Natural killer cell (primary cell): ENCODE measurements at places on chromosomes 2 and 18. TPM values are rescaled to one million over a fixed set of nuclear protein-coding genes. Genes with fewer than 3 reads are reported as not detected.

Gene ANKRD53
- 2.2 TPM for total RNA-seq

- no peak for DNase-seq
These were observed 22.9 kb downstream of the GRP start for GRCh38 chr18:59242906-59243305.

Gene UGT1A1
- total RNA-seq, result not detected

DNA sequence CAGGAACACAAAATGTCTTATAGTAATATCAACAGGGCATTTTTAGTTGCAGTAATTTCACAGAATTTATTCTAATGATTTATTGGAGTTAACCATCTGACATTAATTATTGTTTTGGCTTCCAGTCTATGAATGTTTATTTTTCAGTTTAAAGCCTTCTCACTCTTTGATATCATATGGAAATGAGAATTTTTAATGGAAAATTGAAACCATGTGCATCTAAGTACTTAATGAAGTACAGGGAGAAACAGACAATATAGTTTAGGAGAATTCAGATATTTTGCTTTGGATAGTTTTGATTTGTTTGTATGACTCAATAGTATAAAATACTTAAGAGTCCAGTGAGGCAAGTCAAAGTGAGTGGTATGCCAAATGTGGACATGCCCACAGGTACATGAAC is 126.1 kb downstream of the OLA1 start:
- no peak for DNase-seq

Gene KDM3A
- 195 TPM for total RNA-seq

DNA sequence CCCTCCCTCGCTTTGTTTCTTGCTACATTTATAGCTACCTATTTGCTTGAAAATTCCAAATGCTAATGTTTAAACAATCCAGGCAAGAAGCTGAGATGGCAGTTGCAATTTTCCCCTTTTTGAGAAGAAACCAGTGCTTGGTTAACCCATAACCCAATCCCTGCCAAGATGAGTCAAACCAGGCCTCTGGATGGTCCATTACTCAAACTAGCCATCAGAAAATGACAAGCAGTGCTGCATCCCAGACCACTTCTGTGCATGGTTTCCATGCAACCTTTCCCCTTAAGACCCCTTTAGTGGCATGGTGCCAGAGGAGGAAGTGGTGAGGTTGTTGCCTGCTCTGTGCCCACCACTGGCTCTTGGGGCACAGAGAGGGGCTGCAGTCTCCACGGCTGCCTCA is 131.2 kb upstream of the RMP24 start:
- DNase-seq, result no peak

Gene CYB5A
- total RNA-seq, result 13.0 TPM

Gene IFT172
- 35.7 TPM for total RNA-seq

DNA sequence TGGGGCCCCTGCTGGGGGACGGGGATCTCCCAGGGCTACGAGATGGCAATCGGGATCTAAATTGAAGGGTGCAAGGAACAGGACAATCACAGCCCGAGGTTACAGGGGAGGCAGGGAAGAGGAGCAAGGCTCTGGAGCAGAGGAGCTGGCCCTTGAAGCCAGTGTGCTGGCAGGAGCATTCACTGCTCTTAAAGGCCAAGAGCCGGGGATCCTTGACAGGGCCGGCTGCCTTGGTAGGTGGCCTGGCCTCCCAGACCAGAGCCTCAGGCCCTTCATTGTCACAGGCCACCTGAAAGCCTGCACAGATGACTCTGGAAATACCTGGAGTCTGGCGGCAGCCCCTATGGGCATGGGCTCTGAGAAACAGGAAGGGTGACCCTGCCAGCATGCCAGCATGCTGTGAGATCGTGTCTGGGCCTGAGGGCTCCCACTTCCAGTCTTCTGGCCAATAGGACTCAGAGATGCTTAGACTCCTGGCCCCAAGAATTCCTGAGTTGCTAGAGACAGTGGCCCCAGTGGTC is 38.7 kb downstream of the PDIA6 start:
- DNase-seq, result no peak

DNA sequence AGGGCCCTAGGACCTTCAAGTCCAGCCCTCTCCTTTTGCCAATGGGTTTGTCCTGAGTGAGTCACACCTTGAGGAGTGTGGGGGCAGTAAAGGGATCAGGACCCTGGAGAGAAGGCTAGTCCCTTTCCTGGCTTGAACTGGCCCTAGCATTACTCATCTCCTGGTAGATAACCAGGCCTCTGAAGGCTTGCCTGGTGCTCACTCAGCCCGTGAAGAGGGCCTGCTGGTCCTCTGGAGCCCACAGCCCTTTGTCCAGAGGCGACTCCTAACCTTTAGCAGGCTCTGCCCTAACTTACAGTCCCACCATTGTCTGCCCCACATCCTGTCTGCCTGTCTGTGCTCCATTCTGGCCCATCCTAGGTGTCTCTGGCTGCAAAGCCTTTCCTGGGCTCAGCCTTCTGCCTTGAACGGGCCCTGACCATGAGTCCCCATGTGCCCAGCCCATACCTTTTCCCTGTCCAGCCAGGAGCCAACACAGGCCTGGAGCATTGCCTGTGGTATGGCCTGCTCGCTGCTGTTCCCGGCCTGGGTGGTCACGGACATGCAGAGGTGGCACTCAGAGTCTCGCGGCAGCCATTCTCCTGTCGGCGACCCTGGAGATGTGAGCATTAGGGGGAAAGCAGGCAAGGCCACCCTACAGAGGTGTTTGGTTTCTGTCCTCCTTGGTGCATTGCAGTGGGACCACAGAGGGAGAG is 5.0 kb downstream of the SFTPB start:
- DNase-seq, result no peak

DNA sequence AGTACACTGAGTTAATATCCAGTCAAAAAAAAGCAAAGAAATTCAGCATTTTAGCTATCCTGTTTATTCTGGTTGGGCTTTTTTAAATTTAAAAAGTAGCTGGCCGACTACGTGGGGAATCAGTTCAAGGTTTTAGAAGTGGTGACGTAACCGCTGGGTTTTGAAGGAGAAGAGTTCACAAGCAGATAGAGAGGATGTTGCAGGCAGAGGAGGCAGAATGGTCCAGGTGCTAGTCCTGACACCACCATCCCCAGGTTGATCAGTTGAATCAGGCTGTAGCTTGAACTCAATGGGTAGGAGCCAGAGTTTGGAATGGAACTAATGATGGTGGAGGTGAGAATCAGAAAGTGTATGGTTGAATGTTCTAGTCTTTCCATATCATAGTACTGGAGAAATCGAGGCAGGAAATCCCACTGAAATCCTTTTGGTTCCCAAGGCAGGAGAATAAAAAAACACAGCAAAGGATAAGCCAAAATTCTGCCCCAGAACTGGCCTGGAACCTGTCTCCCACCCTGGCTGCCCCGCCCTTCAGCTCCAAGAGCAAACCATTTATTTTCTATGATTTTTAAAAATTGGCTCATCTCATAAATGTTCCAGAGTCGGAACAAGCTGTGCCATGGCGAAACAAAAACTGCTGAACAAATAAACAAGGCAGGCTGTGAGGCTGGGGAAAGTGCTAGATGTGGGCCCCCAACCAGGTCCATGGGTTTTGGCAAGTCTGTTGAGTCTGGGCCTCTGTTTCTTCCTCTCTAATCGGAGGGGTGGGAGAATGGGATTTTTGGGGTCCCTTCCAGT is 44.0 kb downstream of the SLC4A1AP start:
- DNase-seq, result no peak

GRCh38 chr2:200944467-200945394 is 18.7 kb downstream of the ORC2 start:
- DNase-seq, result no peak

DNA sequence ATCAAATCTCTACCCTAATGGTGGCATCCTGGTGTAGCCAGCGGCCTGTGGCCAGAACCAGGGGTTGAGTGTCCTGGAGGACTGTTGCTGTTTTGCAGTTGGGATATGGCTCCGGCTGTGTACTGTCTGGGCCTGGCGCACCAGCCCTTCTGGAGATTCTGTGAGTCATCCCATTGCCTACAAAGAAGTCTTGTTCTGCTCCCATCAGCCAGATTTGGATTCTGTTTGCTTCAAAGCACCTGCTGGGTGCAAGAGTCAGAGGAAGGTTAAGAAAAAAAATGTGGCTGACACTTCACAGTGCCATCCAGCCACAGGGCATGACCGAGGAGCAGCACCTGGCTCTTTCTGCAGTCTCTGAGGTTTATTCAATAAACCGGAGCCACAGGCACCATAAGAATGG is 41.0 kb upstream of the ASAP2 start:
- no peak for DNase-seq

DNA sequence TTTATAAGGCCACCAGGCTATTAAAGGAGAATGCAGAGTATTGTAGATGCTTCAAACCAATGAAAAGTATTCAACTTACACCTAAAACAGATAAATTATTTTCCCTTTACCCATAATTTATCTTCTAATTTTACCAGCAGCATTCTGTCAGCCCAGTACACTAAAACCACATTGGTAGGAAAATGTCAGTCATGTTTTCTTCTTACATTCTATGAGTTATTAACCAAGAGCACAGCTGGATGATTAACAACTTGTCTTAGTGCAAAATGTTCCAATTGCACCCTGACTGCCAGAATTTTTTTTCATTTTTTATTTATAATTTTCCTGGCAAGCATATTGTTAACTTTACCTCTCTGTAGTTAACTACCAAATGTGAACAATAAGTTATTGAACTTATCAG is 79.0 kb upstream of the WDR75 start:
- DNase-seq, result no peak

GRCh38 chr18:73288813-73289212 is 421.0 kb upstream of the NETO1 start:
- no peak for DNase-seq

Gene CELF4
- total RNA-seq, result not detected

DNA sequence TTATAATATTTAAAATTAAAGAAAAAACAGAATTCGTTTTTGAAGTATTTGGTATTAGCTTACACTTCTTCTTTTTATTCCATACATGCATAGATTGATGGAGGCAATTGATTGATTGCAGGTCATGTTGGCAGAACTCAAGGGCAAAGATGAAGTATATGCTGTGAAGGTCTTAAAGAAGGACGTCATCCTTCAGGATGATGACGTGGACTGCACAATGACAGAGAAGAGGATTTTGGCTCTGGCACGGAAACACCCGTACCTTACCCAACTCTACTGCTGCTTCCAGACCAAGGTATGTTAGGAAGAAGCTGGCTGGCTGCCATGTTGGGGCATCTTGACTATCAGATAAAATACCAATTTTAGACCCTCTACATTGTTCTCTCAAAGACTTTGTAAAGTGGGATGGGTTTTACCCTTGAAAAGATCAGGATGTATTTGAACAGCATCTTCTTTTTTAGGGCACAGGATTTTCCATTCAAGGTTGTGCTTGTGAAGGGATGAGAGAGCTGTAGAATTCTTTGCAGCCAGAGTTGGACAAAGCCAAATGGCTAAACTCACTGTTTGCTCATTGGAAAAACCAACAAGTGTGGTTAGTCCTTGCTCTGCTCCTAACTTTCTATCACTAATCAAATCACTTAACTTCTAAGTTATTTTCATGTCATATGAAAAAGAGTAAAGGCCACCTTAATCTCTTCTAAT is 286.8 kb upstream of the EPAS1 start:
- no peak for DNase-seq

DNA sequence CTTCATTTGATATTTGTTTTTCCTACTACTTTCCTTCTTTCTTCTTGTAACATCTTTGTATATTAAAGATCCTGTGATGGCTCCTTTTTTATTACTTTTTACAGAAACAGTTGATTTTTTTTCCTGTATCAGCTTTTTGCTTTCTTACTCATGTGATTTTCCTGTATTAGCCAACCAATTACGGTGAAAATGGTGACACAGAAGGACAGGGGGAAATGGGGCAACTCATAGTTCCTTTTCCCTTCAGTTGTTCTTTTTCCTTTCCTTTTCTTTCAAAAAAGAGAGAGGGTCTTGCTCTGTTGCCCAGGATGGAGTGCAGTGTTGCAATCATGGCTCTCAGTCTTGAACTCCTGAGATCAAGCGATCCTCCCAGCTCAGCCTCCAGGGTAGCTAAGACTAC is 117.8 kb downstream of the ATL2 start:
- no peak for DNase-seq

GRCh38 chr2:102585847-102586404 is 33.4 kb upstream of the SLC9A2 start:
- no peak for DNase-seq

Gene G6PC2
- not detected for total RNA-seq

Gene CLEC4F
- total RNA-seq, result 0.33 TPM

DNA sequence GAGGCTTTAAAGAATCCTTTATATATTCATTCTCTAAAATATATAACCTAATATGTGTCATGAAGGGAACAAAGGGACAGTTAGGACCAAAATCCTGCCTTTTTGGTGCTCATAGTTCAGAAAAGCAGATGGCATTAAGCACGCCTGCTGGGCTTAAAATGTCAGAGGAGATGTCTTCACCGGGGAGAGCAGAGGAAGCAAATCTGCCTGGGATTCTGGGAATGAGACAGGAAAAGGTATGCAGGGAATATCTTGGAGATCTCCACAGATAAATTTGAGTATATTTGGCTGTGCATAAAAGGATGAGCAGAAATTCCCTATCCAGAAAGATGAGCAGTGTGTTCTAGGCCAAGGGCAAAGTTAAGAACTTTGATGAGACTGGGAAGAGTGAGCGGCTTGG is 45.5 kb downstream of the FSHR start:
- no peak for DNase-seq

GRCh38 chr2:53994818-53995808 is 24.3 kb upstream of the PSME4 start:
- no peak for DNase-seq

DNA sequence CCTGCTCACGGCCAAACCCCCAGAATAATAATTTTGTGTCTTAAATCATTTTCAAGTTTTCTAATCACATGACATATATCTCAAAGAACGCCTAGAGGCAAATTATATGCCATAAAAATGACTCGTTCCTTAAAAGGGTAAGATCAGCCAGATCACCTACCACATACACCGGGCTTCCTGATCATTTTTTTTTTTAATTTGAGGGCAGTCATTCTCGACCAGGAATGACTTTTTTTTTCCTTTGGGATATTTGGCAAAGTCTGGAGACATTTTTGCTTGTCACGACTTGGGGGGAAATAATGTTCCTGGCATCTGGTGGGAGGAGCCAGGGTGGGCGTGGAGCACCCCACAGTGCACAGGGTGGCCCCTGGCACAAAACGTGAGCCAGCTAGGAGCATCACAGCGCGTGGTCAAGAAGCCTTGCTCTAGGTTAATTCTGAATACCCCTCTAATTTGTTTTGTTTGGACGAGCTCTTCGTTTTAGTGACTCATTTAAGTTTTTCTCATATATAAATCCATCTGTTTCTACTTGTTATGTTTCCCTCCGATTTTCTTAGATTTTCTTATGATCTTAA is 94.9 kb downstream of the TWIST2 start:
- DNase-seq, result no peak

Gene SKOR2
- total RNA-seq, result not detected

Gene ABCG8
- total RNA-seq, result not detected

- no peak for DNase-seq
These were observed 124.0 kb downstream of the NRP2 start for GRCh38 chr2:205806143-205806905.
